ENCODE measurements at places on chromosomes 1 and 21. TPM values are rescaled to one million over a fixed set of nuclear protein-coding genes. Genes with fewer than 3 reads are reported as not detected.

DNA sequence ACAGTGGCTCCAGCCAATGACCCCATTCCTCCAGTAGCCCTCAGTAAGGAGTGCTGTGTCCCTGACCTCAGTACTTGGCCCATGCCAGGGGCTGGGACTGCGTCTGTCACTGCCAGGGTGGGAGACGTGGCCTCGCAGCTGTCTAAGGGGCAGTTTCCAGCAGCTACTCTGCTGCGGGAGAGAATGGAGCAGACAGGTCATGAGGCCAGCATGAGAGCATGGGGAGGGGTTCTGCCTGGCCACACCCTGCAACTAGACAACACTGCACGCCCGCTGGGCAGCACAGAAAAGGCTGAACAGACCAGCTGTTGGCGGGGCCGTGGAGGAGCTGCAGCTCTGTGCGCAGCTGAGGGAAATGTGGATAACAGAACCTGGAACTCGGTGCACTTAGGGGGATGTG lies 91.6 kb upstream of the COL6A1 start:
- no peak overlapping the region for H3K27ac ChIP-seq
- no peaks in the 10 kb centered on the region for H3K4me1 ChIP-seq
- no peaks in the 10 kb centered on the region for H3K27me3 ChIP-seq
- H3K4me3 ChIP-seq: no peak overlapping the region
- no peak for DNase-seq

GRCh38 chr1:43446388-43446740 lies 7.4 kb downstream of the HYI start:
- H3K27ac ChIP-seq: no peak overlapping the region
- H3K4me3 ChIP-seq: no peak overlapping the region
- DNase-seq: no peak
- H3K27me3 ChIP-seq: no peaks in the 10 kb centered on the region
- H3K4me1 ChIP-seq: no peaks in the 10 kb centered on the region
- H3K36me3 ChIP-seq: no peaks in the 10 kb centered on the region

GRCh38 chr1:115506518-115506917 lies 135.3 kb upstream of the VANGL1 start:
- H3K27ac ChIP-seq: no peak overlapping the region
- no peak overlapping the region for H3K4me3 ChIP-seq
- no peaks in the 10 kb centered on the region for H3K36me3 ChIP-seq

DNA sequence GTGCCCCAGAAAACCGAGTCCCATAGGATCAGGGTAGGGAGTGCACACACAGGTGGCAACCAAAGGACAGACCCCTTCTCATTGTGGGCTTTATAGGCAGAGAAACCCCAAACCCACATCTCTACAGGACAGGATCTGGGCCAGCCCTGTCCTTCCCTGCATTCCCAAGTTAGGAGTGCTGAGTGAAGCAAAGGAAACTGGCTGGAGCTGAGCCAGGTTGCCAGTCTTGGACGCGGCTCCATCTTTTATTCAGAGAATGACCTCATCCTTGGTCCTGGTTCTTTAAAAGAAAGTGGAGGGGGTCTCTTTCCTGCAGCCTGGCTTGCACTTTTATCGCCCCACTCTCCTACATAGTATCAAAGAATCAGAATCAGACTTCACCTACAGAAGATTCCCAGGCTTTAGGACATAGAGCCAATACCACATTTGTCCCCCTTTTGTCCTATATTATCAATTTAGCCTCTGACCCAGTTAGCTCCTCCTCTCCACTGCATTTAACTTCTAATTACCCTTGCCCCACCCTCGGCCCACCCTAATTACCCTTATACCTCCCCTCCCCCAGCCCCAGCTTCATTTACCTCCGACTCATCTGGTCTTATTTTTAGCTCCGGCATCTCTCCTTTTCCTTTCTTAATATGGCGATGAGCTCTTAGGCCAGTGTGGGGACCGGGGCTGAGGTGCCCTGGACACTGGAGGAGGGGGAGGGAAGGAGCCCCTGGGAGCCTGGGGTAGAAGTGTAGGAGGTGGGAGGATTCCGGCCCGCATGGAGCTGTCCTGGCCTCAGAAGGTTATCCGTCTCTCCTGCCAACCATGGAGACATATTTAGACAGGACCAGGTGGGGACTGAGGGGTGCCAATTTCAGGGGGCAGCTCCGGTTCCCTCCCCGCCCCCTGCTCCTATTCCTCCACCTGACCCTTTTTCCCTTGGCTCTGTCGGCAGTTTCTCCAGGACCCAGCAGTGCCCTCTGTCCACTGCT lies at the start of gene CASQ1:
Gene CASQ1 (plus strand): TSS at position 927 of the 977 bp plus-strand sequence. CDS start 177 bp downstream, outside the sequence.
- H3K4me3 ChIP-seq: no peak within 1 kb of the TSS
- peaks cover 34% of the 10 kb centered on the region for H3K4me1 ChIP-seq
- no peak within 1 kb of the TSS for H3K27ac ChIP-seq
- no peaks in the 10 kb centered on the region for H3K27me3 ChIP-seq

GRCh38 chr1:52669696-52670095 lies 28.5 kb downstream of the COA7 start:
- no peaks in the 10 kb centered on the region for H3K4me1 ChIP-seq
- no peaks in the 10 kb centered on the region for H3K27me3 ChIP-seq

DNA sequence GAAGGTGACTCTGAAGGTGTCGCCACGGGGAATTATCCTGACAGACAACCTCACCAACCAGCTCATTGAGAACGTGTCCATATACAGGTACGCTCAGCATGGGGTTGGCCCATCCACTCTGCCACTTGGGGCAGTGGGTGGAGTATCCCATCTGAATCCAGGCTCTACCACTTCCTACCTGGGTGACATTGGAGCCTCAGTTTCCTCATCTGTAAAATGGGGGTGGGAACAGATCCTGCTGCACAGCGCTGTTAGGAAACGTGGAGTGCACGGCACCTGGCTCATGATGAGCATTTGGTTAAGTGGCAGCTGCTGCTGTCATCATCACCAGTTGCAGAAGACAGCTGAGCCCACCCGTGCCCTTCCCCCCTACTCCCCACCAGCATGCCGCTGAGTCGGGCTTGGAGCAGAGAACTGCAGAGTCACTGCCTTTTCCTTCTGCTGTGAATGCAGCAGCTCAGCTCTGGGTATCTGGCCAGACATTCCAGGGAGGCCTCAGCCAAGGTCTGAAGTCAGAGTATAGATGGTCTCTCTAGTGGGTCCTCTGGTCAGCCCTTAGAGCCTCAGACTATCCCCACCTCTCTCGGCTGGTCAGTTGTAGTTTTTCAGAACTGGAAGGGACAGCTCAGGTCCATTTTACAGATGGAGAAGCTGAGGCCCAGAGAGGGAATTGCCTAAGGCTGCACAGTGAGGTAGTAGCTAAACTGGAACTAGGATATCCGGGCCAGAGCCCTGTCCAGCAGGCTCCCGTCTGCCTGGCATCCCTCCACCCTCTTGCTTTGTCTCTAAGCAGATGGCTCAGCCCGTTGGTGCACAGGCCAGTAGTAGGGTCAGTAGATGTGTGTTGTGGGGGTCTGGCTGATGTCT lies 11.7 kb downstream of the LDLRAP1 start:
- no peaks in the 10 kb centered on the region for H3K36me3 ChIP-seq
- no peaks in the 10 kb centered on the region for H3K27me3 ChIP-seq
- no peak for DNase-seq
- no peak overlapping the region for H3K27ac ChIP-seq
- H3K4me3 ChIP-seq: no peak overlapping the region
- no peaks in the 10 kb centered on the region for H3K4me1 ChIP-seq

- H3K36me3 ChIP-seq: no peaks in the 10 kb centered on the region
- H3K27me3 ChIP-seq: peaks cover 59% of the 10 kb centered on the region
- H3K4me1 ChIP-seq: peaks cover 22% of the 10 kb centered on the region
- peak overlapping the region; percentile 73 for H3K4me3 ChIP-seq
Measured at GRCh38 chr1:98053471-98054366, 132.9 kb upstream of the DPYD start.

DNA sequence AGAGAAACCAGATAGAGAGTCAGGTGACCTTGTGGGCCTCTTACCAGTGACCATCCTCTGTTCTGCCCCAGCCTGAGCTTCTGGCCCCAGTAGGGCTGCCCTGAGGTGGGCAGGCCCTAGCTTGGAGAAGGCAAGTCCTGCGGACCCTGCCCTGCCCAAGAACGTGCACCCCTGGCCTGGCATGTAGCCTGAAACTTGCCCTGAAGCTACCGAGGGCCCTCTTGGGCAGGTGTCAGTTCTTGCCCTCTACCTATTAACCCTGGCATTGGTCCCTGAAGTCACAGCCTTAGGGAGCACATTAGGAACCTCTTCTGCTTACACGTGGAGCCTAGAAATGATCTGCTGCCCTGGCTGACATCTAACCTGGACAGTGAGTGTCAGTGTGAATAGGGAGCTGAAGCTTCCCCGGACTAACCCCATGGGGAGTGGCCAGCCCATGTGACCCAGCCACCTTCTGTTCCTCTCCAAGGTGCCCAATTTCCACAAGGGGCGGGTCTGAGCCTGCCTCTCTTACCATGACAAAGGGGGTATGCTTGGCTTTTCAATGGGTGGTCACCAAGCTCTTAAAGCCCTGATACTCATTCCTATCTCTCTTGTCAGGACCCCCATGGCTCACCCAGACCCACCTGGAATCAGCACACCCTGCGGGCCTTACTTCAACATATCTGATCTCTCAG lies 163.0 kb downstream of the ZSCAN20 start:
- DNase-seq: peak; percentile 55
- H3K36me3 ChIP-seq: no peaks in the 10 kb centered on the region
- no peak overlapping the region for H3K4me3 ChIP-seq
- peaks cover 7% of the 10 kb centered on the region for H3K4me1 ChIP-seq
- no peak overlapping the region for H3K27ac ChIP-seq
- no peaks in the 10 kb centered on the region for H3K27me3 ChIP-seq

- no peak for DNase-seq
- peaks cover 69% of the 10 kb centered on the region for H3K4me1 ChIP-seq
- H3K27ac ChIP-seq: 0 out of 2 replicates have a peak overlapping the region, but pooled peaks have one; percentile 32
- H3K27me3 ChIP-seq: no peaks in the 10 kb centered on the region
Measured at GRCh38 chr1:27594564-27595510, 9.1 kb downstream of the AHDC1 start.

DNA sequence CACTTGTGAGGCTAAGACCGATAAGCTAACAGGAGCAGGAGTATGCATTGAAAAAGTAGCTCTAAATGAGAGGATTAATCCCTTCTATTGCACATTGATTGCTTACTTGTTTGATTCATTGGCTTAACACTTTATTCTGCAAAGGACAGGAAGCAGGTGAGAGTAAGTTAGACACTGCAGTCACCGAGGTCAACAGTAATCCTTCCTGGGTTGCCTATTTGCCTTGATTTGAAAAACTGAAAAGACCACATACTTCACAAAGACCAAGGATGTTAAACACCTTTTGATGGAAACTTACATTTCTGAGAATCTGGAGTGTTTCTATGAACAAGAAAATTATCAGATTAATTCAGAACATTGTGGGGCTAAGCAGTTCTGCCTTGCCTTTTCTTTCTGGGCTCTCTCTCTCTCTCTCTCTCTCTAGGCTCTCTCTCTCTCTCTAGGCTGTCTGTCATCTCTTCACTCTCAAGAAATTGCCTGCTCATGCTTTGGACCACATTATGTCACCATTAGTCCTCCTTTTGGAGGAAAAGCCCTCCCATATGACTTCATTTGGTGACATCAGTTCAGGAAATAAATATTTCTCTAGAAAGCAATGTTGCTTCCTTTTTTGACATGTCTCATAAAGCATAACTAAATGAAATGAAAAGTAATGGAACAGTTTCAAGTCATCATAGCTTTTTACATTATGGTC lies 103.8 kb downstream of the TNFSF18 start:
- peaks cover 3% of the 10 kb centered on the region for H3K4me1 ChIP-seq
- H3K36me3 ChIP-seq: no peaks in the 10 kb centered on the region
- H3K4me3 ChIP-seq: no peak overlapping the region

Gene CD1B
- not detected for total RNA-seq
